Dermis blood vessel endothelial cell (primary cell): ENCODE measurements at places on chromosomes 5 and 9. TPM values are rescaled to one million over a fixed set of nuclear protein-coding genes. Genes with fewer than 3 reads are reported as not detected.

Gene MAMDC4
- 2.0 and 5.1 TPM in 2 replicates for total RNA-seq

Gene TRIM14
- total RNA-seq = 1.5 and 4.8 TPM in 2 replicates

Gene SPATA6L
- 2.7 and 8.8 TPM in 2 replicates for total RNA-seq

Gene SPINK4
- total RNA-seq = not detected in 2 replicates

Gene MTAP
- total RNA-seq = 19.2 and 36.9 TPM in 2 replicates

Gene NR6A1
- 2.9 TPM in 2 replicates for total RNA-seq

Gene C5orf22
- total RNA-seq = 14.6 and 23.0 TPM in 2 replicates

Gene SPARC
- 756 and 1,107 TPM in 2 replicates for total RNA-seq

Gene PCDHAC1
- under 0.01 and 0.17 TPM in 2 replicates for total RNA-seq

Gene LECT2
- total RNA-seq = not detected in 2 replicates

Gene SPOUT1
- total RNA-seq = 31.1 and 55.7 TPM in 2 replicates

Gene CHD1
- 74.4 and 104 TPM in 2 replicates for total RNA-seq

Gene IL9
- total RNA-seq = not detected in 2 replicates

Gene SPATA31C1
- not detected in 2 replicates for total RNA-seq
